Hematopoietic multipotent progenitor cell treated with erythropoietin and hydrocortisone succinate and interleukin-3 and kit ligand, for 15 days (in vitro differentiated cells): ENCODE measurements at places on chromosomes 3 and 15.
A peak's percentile ranks its signal among the peaks of the same experiment; 100 is the strongest.

DNA sequence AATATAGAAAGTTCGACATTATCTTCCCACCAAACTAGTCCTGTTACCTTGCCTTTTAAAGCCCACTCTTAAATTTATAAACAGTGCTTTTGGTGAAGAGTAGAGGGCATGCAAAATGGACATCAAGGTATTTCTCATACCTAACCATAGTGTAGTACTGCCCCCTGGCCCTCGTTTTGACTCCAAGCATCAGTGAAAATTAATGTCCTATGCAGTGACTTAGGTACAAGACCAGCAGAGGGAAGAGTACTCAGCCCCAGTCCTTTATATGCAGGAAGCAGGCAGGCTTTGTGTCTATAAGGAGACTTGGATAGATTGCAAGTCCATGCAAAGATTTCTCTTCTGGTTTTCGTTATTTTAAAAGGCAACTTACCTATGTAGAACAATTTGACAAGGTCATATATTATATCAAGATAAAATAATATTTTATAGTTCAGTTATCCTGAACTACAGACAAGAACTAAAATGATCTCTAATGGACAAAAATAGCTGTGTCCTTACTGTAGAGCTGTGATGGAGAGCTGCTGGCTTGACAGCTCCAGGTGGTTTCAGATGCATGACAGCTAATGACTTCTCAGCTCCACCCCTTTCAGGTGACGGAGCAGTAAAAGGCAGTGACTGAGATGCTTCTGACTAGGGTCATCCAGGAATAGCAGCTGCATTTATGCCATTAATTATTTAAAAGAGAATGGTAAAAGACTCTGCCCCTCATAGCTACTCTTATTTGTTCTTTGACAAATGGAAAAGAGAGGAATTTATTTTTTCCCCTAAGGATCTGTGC, 646.1 kb downstream of the SQOR start:
- no peak for DNase-seq

GRCh38 chr15:61936528-61937195, 123.6 kb downstream of the VPS13C start:
- no peak for DNase-seq

- no peak for DNase-seq
Observed at GRCh38 chr15:46956456-46956855, 760.8 kb upstream of the SEMA6D start.

- no peak for DNase-seq
Observed at GRCh38 chr3:194673761-194674160, 1.8 kb upstream of the LSG1 start.

DNA sequence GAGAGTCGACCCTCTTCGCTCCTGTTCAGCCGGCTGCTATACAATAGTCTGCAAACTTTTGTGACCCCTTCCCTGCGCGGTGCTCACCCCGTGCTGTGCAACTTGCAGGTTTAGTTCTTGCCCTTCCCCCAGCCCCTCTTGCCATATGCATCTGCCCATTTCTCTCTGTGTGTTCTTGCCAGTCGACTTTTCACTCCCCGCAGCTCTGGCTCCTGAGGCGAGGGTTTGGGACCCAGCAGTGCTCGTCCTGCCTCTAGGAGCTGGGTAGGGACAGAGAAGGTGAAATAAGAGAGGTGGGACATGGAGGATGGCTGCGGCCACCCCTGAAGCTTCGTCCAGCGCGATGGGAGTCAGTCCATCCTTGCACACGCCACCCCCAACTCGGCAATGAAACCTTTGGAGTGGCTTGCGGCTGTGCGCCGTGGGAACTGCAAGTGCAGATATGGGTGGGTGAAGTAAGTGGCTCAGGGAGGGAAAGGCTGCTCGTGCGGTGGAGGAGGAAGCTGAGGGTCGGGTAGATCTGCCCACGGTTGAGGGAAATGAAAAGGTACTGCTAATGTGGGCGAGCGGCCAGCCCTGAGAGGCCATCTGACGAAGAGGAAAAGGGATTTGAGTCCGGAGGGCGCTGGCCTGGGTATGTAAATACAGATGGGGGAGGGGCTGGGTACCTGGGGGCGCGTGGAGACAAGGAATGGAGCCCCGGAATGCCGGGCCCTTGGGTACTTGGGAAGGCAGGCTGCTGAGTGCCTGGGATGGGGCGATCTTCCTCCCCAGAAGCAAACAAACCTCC, 1.0 kb downstream of the LRRC3B start:
- no peak for DNase-seq

- no peak for DNase-seq
Observed at GRCh38 chr3:128736601-128737000, 10.6 kb downstream of the RAB7A start.

DNA sequence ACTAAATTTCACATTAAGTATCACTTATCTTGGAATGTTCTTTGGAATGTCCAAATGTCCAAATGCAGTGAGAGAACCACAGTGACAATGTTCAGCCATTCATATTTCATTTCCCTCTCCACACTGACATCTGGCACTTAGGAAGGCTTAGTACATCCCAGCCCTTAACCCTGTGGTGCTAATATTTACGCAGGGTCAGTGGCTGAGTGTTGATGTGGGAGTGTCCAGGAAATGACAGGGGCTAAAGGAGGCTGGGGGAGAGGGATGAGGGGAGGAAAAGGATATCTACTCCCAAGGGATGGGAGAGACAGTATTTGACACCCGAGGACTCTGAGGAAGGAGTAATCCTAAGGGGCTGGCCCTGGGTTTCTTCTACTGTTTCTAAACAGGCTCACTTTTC, 14.1 kb upstream of the CCR4 start:
- DNase-seq, result no peak

- no peak for DNase-seq
Observed at GRCh38 chr3:168796339-168796738, 700.6 kb upstream of the GOLIM4 start.

GRCh38 chr15:64618540-64618939, 156.8 kb downstream of the RBPMS2 start:
- no peak for DNase-seq

GRCh38 chr15:51382787-51383186, 41.3 kb downstream of the GLDN start:
- no peak for DNase-seq

- no peak for DNase-seq
Observed at GRCh38 chr3:110533089-110533488, 538.5 kb upstream of the NECTIN3 start.

- DNase-seq, result peak; percentile 12
Observed at GRCh38 chr15:78638658-78639314, 2.2 kb downstream of the CHRNB4 start.

DNA sequence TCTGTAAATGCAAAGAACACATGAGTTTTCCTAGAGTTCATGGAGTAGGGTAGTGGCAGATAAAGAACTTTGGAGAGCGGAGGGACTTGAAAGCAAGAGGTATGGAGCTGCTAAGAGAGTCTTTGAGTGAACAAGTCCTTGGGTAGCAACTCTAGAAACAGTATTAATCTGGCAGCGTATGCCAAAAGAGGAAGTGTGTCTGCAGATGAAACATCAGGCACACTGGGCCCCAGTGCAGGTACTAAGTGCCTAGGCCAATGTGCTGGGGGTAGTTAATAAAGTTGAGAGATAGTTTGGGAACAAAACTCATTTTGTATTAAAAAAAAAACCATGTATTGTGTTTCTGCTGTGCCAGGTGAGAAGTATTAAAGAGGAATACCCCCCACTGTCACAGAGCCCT, 223.0 kb upstream of the STRIT1 start:
- no peak for DNase-seq

GRCh38 chr3:154398084-154398967, 31.7 kb downstream of the GPR149 start:
- DNase-seq, result no peak

DNA sequence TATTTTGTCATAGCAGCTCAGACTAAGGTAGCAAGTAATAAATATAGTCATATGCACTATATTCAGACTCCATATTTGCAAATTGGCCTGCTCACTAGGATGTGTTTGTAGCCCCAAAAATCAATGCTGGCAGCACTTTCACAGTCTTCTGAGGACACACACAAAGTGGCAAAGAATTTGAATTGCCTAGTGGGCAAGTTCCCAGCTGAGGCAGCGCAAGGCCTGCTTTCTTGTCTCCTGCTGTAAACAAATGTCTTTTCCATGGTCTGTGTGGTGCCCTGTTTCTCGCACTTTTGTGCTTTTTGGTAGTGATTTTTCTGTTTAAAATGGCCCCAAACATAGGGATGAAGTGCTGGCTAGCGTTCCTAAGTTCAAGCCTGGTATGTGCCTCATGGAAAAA, 416.0 kb downstream of the OCA2 start:
- no peak for DNase-seq

DNA sequence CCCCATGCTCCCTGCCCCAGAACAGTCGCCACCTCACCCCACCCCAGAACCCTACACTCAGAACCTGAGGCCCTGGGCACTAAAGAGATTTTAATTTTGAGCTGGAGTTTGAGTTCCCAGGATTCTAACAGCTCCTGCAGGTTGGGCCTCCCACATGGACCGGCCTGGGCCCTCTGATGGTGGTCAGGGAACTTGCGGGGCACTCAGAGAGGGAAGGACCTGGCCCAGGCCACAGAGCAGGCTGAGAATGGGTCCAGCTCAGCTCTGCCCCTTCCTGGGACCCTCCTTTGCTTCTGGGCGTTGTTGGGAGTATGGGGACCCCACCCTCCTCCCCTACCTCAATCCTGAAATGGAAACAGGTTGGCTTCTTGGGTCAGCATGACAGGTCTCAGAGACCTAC, 1.1 kb upstream of the SEMA3G start:
- DNase-seq, result no peak

DNA sequence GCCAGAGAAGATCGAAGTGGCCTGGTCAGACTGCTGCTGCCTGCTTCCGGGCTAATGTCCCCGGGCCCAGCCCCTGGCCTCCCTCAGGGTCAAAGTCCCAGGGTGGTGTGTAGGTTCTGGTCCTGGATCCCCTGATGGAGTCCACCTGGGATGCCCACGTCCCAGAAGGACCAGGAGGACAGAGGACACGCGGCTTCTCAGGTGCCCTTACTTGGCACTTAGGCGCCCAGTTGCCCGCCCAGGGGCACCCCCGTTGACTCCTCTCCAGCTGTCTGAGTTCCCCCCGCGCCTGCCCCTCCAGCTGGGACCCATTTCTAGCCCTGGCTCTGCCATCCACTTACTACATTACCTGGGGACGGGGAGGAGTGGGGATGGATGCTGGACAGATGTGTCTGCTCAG, 44.6 kb downstream of the LINGO1 start:
- no peak for DNase-seq

DNA sequence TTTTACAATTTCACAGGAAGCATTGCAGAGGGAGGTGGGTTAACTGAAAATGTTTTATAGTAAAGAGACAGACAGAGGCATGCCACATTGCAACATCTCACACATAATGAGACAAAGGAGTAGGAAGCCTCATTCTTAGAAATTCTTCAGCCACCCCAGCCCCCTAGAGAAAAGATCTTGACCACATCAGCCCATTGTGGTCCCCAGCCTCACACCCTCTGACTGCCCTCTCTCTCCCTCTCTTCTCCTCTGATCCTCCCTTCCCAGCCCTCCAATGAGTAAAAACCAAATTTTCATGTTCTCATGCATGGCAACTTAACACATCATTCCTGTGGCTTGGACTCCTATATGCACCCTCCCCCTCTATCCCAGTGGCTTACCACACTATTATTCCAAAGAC, 174.1 kb downstream of the UACA start:
- DNase-seq, result no peak

- no peak for DNase-seq
Observed at GRCh38 chr3:151992326-151993041, 119.0 kb downstream of the SUCNR1 start.
